ENCODE measurements at places on chromosomes 13 and 19.

- no peak for DNase-seq
Observed at GRCh38 chr13:114324334-114324733, 10.0 kb downstream of the CHAMP1 start.

DNA sequence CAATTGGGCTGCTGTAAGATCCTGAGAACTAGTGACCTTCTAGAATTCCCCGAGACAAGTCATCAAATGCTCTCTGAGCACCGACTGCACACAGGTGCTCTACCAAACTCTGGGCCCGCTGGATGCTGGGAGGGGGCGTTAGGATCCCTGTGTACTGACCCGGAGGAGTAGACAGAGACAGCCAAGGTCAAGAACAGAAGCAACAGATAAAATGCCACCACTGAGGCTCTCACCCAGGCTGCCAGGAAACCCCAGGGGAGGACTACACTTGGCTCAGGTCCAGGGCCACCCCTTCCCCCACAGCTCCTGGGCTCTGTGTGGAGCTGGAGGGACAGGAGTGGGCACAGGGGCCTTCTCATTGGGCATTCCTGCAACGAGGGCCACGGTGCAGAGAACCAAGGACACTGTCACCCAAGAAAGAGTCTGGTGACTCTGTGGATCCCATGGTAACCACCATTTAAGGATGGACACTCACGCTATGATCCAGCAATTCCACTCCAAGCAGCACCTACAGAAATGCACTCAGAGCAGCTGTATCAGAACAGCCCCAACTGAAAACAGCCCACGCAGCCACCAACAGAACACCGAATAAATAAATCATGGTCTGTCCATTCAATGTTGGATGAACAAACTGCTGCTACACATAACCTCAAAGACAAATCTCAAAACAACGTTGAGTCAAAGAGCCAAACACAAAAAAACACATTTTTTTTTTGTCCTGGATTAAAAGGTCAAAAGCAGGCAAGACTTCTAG is 16.8 kb upstream of the SLC35E1 start:
- DNase-seq, result no peak

- no peak for DNase-seq
Observed at GRCh38 chr13:110651271-110651670, 35.9 kb downstream of the NAXD start.

GRCh38 chr13:23549724-23550123 is 20.5 kb upstream of the TNFRSF19 start:
- DNase-seq, result no peak

- no peak for DNase-seq
Observed at GRCh38 chr19:54551293-54551692, 22.3 kb upstream of the LILRA2 start.

GRCh38 chr19:49437231-49437630 is 4.1 kb downstream of the SLC17A7 start:
- DNase-seq, result no peak

DNA sequence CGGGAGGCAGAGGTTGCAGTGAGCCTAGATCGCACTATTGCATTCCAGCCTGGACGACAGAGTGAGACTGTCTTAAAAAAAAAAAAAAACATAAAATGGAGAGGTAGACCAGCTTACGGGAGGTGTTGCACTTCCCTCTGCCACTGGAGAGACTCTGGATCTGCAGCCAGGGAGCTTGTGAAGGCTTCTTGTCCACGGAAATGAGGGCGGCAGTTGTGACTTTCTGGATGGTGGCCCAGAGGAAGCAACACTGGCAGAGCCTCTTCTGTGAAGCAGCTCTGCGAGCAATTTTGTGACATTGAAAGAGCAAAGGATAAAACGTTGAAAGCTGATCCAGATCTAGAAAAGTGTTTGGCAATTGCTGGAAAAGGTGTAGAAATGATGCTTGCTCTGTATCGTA is 10.4 kb downstream of the SPINT2 start:
- DNase-seq, result no peak

GRCh38 chr13:107545946-107546502 is 669.3 kb downstream of the LIG4 start:
- no peak for DNase-seq

DNA sequence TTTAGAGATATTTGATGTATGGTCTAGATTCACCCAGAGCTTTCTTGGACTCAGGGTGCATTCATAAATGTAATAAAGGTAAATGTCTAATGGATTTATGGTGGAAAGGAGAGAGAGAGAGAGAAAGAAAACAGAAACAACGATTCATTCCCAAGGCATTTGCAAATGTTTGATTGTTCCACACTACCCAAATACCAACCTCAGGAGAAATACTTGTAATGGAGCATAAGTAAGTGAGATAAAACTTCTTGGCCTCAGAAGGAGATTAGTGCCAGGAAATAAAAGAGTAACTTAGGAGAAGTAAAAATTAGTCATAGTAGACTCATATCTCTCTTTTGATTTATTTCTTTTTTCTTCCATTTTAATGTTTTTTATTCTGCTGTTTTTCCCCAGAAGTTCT is 40.6 kb upstream of the DGKH start:
- DNase-seq, result no peak

DNA sequence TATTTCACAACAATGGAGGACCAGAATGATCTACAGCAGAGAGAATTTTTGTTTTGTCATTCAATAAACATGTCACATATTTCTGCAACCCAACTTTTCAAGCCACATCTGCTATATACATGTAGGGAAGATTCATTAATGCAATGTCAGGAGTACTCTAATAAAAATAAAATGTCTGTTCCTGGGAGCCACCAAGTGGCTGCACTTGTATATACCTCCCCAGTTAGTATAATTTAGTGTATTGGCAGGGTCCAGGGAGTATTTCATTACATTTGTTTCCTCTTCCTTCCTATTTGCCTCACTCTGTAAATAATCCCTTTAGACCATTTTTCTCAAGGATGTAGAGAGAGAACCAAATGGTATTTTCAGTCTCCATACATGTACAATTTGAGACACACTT is 1169.0 kb downstream of the DIAPH3 start:
- no peak for DNase-seq

DNA sequence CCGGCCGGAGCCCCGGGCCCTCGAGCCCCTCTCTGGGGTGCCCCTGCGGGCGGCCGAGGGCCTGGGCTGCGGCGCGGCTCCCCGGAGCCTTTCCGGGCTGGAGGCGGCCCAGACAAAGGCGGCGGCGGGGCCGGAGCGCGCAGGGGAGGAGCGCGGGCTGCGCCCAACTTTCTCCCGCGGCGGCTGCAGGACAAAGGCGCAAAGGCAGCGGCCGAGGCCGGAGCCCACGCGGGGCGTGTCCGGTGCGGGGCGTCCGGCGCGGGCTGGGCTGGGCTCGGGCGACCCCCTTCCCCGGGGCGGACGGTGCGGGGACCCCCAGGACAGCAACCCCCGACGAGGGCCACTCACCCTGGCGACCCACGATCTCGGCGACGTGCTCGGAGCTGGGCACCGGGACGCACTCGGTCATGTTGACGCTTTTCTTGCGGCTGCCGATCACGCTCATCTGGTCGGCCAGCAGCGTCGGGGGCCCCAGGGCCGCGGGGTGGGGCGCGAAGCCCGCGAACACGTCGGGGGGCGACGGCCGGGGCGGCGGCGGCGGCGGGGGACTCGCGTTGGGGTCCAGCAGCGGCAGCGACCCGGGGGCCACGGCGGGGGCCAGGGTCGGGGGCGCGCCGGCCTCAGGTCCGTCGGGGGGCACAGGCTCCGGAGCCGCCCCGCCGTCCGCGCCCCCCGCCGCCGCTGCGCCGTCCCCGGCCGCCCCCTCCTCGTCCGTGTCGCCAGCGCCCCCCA is 843 bp downstream of the MEX3D start:
- DNase-seq, result no peak

GRCh38 chr19:29297381-29297780 is 84.4 kb upstream of the UQCRFS1 start:
- DNase-seq, result no peak

DNA sequence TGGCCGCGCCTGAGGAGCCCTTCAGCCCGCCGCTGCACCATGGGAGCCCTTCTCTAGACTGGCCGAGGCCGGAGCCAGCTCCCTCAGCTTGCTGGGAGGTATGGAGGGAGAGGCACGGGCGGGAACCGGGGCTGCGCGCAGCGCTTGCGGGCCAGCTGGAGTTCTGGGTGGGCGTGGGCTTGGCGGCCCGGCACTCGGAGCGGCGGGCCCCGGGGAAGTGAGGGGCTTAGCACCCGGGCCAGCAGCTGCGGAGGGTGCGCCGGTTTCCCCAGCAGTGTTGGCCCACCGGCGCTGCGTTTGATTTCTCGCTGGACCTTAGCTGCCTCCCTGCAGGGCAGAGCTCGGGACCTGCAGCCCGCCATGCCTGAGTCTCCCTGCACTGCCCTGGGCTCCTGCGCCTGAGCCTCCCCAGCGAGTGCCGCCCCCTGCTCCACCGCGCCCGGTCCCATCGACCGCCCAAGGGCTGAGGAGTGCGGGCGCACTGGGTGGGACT is 1890.0 kb upstream of the PCDH20 start:
- no peak for DNase-seq

DNA sequence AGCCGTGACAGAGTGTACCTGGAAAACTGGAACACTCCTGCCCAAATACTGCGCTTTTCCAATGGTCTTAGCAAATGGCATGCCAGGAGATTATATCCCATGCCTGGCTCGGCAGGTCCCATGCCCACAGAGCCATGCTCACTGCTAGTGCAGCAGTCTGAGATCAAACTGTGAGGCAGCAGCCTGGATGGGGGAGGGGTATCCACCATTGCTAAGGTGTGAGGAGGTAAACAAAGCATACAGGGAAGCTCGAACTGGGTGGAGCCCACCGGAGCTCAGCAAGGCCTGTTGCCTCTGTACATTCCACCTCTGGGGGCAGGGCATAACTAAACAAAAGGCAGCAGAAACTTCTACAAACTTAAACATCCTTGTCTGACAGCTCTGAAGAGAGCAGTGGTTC is 10.5 kb downstream of the CYP2A13 start:
- DNase-seq, result no peak

- DNase-seq, result no peak
Observed at GRCh38 chr19:7349231-7349591, 474 bp downstream of the ARHGEF18 start.

DNA sequence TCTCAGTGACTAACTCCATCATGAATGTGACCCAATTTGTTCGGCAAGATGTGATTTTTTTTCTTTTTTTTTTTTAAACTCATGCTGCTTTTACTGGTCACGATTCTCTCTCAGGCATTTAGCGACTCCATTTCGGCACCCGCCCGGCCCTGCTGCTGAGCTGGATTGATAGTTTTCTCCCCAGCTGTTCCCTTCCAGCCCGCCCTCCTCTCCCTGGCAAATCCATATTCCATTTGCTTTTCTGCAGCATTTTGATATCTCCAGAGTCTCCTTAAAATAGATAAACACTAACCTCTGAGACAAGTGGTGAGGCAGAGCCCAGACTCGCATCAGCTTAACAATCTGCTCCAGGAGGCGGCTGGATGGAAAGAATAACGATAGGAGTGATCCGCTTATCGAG is 55.5 kb upstream of the KATNAL1 start:
- no peak for DNase-seq

DNA sequence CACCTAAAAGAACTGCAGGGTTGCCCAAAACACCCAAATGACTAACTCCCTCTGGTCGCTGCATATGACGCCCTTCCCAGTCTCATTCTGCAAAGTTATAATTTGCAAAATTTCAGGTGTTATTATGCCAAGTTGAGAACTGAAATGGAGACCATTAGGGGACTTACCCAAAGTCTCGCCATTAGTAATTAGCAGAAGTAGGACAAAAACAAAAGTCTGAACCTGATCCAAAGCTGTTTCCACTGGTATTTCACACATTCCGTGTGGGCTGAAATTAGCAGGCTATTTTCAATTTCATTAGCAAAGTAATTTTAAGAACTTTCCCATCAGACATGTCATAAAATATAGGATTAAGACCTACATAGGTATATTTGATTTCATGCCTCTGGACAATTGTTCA is 6.8 kb downstream of the RUBCNL start:
- DNase-seq, result no peak

GRCh38 chr13:91739751-91740150 is 341.3 kb downstream of the GPC5 start:
- no peak for DNase-seq

DNA sequence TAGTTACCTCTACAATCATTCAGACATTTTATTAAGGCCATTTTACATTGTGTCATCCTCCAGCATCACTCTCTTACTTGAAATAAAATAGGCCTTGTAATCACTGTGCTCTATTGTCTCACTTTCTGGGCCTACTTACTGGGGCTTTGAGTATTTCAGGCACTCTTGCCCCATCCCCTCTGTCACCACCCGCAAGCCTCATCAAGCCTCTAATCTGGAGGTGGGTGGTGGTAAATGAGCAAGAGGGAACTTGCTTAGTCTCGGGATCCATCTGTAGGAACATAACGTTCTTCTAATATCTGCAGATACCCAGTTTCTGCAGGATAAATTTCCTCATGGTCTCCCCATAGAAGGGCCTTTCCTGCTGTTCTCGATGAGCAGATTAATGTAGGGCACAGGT is 19.4 kb upstream of the GPR18 start:
- DNase-seq, result no peak

DNA sequence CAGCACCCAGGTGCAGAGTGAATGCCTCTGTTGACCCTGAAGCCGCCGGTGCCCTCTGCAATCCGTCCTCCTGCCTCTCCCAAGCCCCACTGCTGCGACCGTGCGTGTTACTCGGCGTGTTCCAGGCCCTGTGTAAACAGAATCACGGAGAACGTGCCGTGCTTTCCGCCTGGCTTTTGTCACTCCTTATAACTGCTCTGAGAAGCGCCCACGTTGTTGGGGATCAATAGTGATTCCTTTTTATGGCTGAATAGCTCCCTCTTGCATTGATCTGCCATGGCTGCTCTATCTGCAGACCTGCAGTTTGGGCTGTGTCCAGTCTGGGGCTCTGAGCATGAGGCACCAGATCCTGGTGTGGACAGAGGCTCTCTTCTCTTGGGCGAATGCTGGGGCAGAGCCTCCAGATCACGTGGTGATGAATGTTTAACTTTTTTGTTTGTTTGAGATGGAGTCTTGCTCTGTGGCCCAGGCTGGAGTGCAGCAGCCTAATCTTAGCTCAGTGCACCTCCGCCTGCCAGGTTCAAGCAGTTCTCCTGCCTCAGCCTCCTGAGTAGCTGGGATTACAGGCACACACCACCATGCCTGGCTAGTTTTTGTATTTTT is 15.8 kb downstream of the ADPRHL1 start:
- DNase-seq, result no peak

GRCh38 chr13:40186041-40186440 is 480.4 kb downstream of the FOXO1 start:
- no peak for DNase-seq

DNA sequence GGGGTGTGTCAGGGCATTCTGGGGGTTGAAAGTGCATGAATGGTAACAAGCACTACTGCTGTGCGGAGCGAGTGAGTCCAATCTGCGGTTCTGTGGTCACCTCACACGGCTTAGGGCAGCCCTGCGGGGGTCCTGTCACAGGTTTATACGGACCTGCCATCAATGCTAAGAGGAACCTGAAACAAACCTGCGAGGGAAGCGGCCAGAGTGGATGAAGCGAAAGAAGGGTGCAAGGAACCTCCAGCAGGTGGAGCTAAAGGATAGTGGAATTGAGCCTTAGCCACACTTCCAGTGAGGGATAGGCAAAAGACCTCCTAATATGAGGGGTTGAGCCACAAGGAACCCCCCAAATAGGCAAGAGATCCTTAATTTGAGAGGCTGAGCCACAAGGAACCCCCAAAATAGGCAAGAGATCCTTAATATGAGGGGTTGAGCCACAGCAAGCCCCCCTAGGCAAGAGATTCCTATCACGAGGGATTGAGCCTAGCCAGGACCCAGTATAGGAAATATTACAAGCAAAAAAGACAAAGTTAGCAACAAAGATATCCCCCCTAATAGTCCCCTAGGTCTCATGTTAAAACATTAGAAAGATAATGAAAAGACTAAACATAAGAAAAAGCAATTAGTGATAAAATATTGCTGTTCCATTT is 6.3 kb upstream of the ZNF69 start:
- no peak for DNase-seq

Data from NCI-H2081 treated with DMSO at 0.1 percent for 48 hours (cell line).